A172 (cell line): ENCODE measurements at places on chromosomes 6 and 20.

- DNase-seq: no peak
Measured at GRCh38 chr20:13676682-13677081, 38.0 kb upstream of the TASP1 start.

DNA sequence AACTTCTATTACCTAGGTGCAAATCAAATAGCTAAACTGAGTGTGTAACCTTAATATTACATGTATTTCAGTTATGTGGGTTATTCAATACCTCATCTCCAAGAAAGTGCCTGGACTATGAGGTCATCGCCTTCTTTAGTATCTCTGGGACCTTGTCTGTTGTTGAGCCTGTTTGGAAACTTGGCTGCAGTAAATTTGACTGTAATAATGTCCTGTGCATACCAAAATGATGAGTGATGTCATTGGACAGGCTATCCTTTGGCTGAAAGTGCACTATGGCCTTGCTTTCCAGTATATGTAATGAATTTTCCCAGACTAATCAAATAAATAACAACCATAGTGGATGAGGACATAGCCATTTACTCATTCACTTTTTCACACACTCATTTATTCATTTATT lies 455.1 kb downstream of the ADGRB3 start:
- DNase-seq: peak; percentile 2

- DNase-seq: no peak
Measured at GRCh38 chr20:41334443-41335421, 5.9 kb upstream of the LPIN3 start.

- no peak for DNase-seq
Measured at GRCh38 chr6:40545954-40546353, 41.2 kb downstream of the LRFN2 start.

DNA sequence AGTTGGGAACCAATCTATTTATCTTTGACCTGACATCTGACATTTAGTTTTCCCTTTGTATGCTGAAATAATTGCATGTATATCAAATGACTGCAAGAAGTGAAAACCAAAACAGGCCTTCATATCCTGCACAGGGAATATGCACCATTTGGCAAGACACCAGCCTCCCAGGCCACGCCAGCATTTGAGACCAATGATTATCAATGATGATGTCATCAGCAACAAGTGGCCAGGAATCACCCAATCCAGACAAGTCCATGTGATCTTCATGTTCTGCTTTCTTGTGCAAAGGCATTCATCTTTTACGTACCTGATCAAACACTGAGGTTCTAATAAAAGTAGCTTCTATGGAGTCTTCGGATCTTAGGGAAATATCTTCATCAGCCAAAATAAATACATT lies 107.4 kb upstream of the TENT5A start:
- no peak for DNase-seq

- DNase-seq: no peak
Measured at GRCh38 chr20:3730803-3731672, 1.4 kb upstream of the HSPA12B start.

GRCh38 chr20:54933212-54933904 lies 458.0 kb downstream of the DOK5 start:
- no peak for DNase-seq

DNA sequence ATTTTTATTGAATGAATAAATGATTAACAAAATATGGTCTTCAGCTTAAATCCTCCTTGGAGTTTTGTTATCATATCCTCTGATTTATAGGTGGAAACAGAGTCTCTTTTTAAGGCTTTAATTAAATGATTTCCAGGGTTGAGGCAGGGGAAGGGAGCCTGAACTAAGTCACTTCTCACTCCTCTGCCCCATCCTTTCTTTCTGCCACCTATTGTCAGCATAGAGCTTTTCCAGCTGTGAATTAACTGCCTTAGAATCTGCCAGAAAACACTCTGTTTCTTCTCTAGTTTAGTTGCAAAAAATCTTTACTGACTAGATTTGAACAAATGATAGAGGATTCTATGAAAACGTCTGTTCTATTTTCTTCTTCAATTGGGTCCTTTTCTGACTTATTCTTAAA lies 9.8 kb downstream of the OGFRL1 start:
- no peak for DNase-seq

DNA sequence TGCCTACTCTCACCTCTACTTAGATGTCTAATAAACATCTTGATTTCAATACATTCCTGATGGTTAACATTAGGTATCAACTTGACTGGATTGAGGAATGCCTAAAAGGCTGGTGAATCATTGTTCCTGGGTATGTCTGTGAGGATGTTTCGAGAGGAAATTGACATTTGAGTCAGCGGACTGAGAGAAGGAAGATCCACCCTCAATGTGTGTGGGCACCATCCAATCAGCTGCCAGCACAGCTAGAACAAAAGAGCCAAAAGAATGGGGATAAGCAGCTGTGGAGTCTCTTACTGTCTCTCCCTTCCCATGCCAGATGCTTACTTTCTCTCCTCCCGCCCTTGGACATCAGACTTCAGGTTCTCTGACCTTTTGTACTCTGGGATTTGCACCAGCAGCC lies 128.6 kb upstream of the HS3ST5 start:
- DNase-seq: no peak

DNA sequence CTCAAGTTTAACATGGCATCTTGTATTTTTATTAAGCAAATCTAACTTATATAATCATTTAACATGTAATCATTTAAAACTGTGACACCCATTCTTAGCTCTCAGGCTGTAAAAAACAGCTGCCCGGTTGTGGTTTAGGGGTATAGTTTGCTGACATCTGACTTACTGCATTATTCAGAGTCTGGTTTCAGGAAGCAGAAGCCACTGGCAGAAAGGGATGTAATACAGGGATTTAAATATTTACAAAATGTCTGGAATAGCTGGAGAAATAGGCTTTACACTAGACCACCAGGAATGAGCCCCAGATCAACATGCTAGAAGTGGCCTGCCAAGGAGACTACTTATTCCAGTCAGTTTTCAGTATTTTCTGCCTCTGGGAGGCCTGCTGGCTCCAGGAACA lies 421.1 kb downstream of the CD109 start:
- no peak for DNase-seq

GRCh38 chr6:136089876-136090275 lies 160.2 kb downstream of the MTFR2 start:
- peak; percentile 12 for DNase-seq

DNA sequence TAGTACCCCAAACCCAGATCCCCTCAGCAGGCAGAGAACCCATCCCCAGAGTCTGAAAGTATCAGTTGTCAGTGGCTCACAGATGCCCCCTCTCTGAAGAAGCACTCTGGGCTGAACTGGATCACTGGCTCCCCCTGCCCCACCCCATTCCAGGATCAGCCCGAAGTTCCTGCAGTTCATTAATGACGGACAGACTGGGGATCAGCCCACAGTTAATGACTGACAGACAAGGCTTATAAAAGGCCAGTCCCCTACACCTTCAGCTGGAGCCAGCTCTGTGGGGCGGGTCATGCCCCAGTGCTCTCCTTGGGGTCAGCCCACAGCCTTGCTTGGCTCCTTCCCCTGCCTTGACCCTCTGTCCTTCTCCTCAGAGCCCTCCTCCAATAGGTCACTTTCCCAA lies 21.7 kb downstream of the KIAA1755 start:
- no peak for DNase-seq

DNA sequence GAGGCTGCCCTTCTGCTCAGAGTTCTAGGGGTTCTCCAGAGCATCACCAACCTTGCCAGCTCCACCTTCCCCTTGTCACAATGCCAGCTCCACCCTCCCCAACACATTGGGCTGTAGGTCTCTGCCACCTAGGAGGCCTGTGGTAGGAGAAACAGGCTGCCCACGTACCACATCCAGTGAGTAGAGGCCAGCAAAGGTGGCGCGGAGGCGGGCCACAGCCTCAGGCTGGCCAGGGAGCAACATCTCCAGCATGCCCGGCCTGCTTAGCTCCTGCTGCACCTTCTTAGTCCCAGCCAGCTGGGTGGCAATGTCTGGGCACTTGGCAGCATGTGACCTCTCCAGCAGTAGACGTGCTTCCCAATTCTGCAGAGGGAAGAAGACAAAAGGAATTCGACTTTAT lies 23.8 kb downstream of the GSS start:
- no peak for DNase-seq

- DNase-seq: no peak
Measured at GRCh38 chr20:35560105-35560511, 18.2 kb downstream of the ERGIC3 start.

- DNase-seq: peak; percentile 19
Measured at GRCh38 chr20:52340036-52340634, 148.6 kb upstream of the ZFP64 start.

DNA sequence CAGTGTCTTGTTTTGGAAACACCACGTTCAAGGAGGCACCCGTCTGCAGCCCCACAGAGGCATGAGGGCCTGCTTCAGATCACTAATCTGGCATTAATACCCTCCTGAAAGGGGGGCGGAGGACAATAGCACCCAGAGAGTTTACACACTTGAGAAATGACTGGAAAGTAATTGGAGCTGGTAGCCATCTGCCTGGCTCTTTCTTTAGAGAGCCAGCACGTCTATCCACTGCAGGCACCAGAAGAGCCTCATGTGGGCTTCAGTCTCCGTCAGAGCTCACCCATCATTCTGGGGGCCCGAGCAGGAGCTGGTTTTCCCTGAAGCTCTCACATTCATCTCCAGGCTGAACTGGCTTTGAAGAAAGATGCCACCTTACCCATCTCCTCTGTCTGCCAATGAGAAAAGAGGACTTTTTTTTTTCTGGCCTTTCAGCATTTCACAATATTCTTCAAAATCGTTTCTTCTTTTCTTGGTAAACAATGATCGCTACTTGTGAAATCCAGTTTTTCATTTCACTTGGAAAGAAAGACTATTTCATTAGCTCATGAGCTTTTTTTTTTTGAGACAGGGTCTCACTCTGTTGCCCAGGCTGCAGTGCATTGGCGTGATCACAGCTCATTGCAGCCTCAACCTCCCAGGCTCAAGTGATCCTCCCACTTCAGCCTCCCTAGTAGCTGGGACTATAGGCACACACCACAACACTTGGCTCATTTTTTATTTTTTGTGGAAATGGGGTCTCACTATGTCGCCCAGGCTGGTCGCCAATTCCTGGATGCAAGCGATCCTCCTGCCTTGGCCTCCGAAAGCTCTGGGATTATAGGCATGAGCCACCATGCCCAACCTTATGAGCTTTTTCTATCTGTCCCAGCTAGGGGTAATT lies 124.7 kb upstream of the ZNF217 start:
- no peak for DNase-seq

GRCh38 chr20:5402903-5403531 lies 86.3 kb upstream of the PROKR2 start:
- peak; percentile 12 for DNase-seq

DNA sequence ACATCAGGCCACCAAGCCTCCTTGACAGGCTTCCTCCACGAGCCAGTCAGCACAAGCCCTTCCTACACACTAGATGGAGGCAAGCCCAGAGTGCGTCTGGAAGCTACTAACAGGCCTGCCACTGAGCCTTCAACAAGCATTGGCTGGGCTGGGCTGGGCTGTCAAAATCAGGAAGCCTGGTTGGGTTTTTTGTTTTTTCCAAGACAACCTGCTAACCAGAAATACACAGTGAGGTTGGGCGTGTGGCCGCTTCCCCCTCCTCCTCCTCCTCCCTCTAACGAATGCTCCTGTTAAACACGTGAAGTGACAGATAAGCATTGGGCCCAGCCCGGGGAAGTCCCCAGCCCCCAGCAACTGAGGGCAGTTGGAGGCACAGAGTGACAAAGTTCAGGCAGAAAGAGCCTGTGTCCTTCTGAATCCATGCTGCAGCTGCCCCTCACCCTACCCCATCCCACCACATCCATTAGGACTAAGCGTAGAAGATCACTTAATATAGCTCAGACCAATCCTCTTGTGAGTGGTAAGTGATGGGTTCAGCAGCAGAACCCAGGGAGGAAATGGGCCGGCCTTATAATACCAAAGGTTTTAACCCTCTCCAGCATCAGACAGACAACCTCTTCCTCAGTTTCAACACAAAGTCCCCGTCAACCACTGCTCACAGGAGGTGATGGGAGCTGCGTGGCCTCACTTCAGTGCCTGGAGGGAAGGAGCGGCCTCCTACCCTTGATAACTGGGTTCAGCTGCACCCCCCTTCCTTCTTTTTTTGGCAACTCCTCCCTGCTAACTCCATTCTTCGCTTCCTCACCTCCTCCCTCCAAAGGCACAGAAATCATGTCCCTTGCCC lies 1.1 kb downstream of the NFATC2 start:
- DNase-seq: no peak

- peak; percentile 5 for DNase-seq
Measured at GRCh38 chr6:121971931-121972335, 427.5 kb upstream of the HSF2 start.

- no peak for DNase-seq
Measured at GRCh38 chr6:148984531-148985056, 237.8 kb downstream of the UST start.
